Smooth muscle cell of trachea (primary cell): ENCODE measurements at places on chromosomes 7 and 10. TPM values are rescaled to one million over a fixed set of nuclear protein-coding genes. Genes with fewer than 3 reads are reported as not detected.

Gene SPDYE2
- not detected in 2 replicates for total RNA-seq

Gene TEX47
- not detected in 2 replicates for total RNA-seq

Gene STAG3
- 0.66 and 1.6 TPM in 2 replicates for total RNA-seq

Gene MBL2
- total RNA-seq: not detected in 2 replicates

Gene TBC1D12
- total RNA-seq: 17.0 and 19.8 TPM in 2 replicates

Gene NFKB2
- total RNA-seq: 11.5 and 27.5 TPM in 2 replicates

Gene MUC3A
- total RNA-seq: not detected in 2 replicates

Gene CUBN
- total RNA-seq: 3.3 and 3.6 TPM in 2 replicates

Gene GDF2
- not detected in 2 replicates for total RNA-seq

Gene C10orf88
- total RNA-seq: 8.8 and 10.3 TPM in 2 replicates

Gene CYP2E1
- total RNA-seq: 0.33 and 0.44 TPM in 2 replicates

Gene HOXA13
- total RNA-seq: under 0.01 TPM in 2 replicates
